IPS DF 19.7 (cell line): ENCODE measurements at places on chromosomes 2 and 18.

DNA sequence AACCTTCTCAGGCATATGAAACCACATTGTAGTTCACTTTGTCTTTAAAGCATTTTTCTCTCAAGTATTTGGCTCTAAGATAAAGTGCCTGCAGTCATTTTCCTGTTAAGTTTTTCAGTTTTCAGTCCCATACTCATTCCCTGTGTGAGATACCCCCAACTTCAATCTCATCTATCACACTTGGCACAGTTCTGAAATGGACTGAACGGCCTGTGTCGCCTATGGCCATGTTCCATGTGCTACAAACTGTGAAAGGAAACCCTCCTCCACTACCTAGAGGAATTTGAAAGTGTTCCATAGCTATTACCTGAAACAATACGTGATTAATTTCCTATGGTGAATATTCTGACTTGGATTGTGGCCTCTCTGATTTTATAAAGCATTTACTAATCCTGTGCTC is 319.1 kb downstream of the CTNNA2 start:
- DNase-seq, result no peak

DNA sequence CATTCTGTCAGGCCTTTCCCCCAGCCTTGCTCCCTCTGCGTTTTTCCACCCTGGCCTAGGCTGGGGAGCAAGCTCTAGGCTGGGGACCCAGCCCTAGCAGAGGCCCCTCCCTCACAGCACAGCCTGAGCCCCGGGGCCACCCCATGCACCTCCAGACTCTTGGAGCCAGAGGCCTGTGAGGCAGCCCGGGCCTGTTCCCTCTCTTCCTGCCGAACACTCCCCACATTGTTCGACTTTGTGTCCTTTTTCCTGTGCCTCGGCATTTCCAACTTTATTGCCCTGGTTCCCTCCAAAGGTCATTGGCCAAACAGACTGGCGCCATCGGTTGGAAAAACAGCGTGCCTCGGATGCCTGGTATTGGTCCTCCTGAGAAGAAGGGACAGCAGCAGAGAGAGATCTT is 79.7 kb downstream of the HS1BP3 start:
- no peak for DNase-seq

GRCh38 chr2:29573612-29574011 is 347.8 kb downstream of the ALK start:
- DNase-seq, result no peak

DNA sequence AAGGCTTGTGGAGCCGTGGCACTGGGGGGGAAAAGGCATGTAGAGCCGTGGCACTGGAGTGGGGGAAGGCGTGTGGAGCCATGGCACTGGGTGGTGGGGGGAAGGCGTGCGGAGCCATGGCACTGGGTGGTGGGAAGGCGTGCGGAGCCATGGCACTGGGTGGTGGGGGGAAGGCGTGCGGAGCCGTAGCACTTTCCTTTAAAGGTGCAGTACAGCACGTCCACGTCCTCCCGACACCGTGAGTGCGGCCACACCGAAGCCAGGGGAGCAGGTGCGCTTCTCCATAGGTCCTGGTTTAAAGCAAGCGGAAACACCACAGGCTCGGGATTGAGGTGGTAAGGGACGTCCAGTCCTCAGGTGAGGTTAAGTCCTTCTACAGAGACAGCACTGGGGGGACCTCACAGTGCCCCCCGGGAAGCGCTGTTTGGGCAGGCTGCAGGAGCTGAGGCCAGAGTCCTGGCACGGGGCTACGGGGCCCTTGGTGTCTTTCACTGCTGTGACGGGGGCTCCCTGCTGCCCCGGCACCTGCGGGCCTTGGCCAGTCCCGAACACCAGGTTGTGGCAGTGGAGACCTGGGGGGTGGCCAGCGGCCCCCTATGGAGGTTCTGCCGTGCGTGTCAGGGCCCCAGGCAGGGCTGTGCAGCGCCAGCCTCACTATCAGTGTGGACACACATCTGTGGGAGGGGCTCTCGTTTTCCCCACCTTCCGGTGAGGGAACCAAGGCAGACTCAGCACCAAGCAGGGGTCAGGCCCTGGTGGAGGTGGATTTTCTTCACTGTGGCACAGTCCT is 93.0 kb upstream of the CTDP1 start:
- DNase-seq, result no peak

GRCh38 chr2:38146907-38147307 is 71.0 kb upstream of the CYP1B1 start:
- peak; percentile 73 for DNase-seq

GRCh38 chr2:86225581-86225980 is 26.3 kb downstream of the MRPL35 start:
- DNase-seq, result no peak

DNA sequence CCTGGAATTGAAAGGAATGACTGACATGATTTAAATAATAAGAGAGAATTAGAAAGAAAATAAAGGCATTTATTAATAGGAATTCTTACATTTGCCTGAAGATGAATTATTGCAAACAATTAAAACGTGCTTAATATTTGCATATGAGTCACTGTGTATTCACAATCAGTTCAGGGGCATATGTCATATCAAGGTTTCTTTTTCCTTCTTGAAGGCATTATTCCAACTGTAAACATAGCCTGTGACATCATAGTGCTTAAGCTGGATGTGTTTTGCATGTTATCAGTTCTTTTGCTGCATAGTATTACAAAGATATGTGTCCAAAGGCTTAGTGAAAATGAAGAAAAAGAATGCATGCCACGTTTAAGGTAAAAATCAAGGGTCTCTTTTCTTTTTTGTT is 80.8 kb downstream of the MEIS1 start:
- DNase-seq, result no peak

GRCh38 chr2:232263295-232263694 is 115.3 kb upstream of the ALPP start:
- DNase-seq, result no peak
